Stimulated activated CD8-positive, alpha-beta memory T cell treated with anti-CD3 and anti-CD28 coated beads, Interleukin-4, amount 100 ng/mL, for 4 hours (primary cell): ENCODE measurements at places on chromosomes 7 and 10.

DNA sequence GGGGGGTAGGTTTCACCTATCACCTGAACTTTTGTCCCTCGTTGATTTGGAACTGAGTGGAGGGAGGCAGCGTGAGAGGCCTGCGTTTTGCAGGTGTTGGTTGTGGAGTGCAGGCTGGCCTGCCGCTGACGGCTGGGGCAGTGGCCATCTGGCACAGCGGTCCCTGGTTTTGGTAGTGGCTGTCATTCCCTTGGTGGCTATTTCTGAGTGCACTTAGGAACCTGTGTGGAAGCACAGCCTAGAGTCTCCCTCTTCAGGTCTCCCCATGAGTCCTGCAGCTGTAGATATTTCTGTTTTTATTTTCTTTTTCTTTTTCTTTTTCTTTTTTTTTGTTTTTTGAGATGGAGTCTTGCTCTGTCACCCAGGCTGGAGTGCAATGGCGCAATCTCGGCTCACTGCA is 129.2 kb downstream of the CUL2 start:
- DNase-seq, result no peak

DNA sequence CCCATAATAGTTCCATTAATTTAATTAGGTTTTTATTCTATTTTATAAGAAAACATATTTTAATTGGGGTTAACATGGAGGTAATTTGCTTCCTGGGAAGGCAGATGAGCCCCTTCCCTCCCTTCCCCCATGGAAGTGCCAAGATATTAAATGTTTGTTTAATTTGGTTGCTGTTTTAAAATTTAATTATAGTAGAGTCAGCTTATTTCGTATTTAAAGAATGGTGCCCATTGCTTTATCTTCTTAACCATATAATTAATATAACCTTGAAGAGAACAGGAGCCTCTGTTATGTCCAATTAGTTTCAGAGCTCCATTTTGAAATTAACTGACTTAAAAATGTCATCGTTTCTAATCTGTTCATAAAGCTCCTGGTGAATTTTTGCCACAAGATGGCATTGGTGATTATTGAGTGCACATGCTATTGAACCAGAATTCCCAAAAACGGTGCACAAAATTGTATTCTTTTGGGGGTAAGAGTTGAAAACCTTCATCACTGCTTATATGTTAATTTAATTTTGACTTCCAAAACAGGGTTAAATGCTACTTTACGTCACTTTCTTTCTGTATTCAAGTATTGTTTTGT is 26.0 kb downstream of the KLHDC10 start:
- no peak for DNase-seq

DNA sequence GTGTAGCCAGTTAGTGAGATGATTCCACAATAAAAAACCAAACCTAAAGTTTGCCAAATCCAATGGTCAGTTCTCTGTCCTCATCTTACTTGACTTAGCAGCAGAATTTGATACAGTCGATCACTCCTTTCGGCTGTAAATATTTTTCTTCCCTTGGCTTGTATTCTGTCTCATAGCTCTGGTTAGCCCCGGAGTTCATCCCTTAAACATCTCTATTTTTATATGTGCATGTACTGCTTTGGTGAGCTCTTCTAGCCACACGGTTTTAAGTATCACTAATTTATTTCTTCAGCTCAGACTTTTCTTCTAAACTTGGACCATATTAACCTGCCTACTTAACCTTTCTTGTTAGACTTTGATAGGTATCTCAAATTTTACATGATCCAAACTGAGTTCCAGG is 17.8 kb upstream of the ASB15 start:
- DNase-seq, result no peak

DNA sequence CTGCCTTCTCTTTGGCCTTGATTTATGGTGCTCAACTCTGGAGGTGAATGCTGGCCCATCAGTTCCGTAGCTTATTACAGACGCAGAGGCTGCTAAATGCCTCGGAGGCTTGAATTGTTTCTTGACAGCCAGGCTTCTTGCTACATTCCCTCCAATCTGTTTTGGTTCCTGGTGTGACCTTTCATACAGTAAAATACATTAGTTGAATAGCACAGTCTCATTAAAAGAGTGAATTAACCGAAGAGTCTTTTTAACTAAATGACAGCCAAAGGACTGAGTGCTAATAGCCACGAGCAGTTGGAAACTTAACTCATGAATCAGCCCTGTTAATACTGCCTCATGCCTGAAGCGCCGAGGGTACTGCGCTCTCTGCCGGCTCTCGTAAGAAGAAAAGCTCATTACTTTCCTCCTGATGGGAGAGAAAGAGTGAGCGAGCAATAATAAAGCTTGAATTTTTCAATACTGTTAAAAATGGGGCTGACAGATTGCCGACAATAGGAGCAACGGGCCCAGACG is 236.4 kb upstream of the GPR26 start:
- no peak for DNase-seq

- DNase-seq, result no peak
Measured at GRCh38 chr7:27199849-27200760, at the start of gene HOXA13. Gene HOXA13 (minus strand): TSS chr7:27200091. CDS start chr7:27200077, 14 bp downstream.

DNA sequence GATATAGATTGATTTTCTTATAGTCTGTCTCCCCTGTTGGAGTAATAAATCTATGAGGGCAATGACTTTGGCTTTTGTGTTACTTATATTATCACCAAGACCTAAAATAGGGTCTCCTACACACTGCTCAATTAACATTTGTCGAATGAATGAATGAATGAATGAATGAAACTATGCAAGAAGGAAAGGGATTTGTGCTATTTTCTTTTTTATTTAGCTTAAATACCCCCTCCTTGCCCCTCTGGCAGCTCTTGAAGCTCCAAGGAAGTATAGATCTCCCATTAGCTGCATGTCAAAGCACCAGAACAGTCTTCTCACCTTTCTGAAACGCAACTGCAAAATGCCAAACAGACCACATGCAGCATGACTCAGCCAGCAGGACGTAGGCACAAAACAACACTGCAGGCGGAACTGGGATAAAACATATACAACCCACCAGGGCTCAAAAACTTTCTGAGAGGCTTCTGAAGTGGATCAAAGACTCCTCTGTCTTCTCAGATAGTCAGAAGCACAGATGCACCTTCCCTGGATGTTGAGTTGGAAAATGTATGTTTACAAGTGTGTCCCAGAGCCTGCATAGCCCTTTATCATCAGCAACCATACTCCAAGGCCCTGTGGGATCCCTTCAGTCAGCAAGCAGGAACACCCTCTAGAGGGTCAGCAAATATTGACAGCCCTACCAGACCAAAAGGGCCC is 187.8 kb downstream of the NPSR1 start:
- no peak for DNase-seq

DNA sequence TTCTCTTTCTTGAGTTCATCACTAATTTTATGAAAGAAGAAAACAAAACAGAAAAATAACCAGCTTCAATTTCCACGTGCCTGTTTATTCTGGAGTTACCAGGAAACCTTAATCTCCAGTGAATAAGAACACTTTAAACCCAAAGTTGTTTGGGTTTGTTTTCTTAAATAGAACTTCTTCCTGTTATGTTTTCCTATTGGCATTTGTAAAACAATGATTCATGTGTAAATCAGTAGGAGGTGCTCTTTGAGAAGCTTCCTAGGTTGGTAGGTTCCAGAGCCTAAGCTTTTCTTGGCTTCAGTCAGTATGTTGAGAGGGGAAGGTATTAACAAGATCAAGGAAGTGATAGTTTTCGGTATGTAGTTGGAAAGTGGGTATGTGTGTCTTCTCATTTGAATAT is 119.0 kb downstream of the BICC1 start:
- DNase-seq, result no peak

DNA sequence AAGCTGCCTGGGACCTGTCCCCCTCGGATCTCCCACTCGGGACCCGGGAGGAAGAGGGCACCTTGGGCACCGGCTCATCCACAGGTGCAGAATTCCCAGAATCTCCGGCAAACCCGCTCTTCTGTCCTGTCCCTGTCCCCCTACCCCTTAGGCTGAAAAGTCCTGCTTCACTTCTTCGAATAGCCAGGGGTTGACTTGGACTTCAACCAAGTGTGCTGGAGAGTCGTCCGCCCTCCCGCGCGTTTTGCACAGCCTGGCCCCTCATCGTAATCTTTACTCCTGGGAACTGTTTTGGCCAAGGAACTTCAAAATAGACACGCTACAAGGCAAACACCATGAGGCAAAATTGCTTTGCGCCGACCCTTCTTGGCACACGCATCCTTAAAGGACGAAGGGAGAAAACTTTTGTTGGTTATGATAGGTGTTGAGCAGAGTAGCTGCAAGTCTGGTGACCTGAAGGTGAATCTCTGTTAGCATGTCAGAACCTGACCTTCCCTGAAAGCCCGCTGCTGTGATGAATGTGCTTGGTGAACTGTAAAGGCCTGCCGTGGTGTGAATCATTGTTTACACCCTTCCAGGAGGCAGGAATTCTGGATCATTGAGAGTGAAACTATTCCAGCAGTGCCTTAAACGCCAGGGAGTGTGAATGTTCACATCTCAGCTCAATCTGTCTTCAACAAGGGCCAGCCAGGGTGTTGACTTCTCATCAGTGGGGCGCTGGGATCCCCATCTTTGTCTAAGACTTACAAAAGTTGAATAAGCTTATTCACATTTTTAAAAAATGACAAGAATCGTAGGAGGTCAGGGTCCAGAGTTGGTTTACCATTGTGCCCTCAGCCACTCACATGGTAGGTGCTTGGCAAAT is 589 bp upstream of the RAPGEF5 start:
- no peak for DNase-seq
